ENCODE measurements at places on chromosomes 16 and 17. TPM values are rescaled to one million over a fixed set of nuclear protein-coding genes. Genes with fewer than 3 reads are reported as not detected.

The ACSM3 gene
- 70.8 TPM for total RNA-seq

The ATXN2L gene
- 50.1 TPM for total RNA-seq

The WFDC1 gene
- 1.4 TPM for total RNA-seq

The ST6GALNAC2 gene
- 4.0 TPM for total RNA-seq

The SDR42E1 gene
- 4.1 TPM for total RNA-seq

The KATNB1 gene
- total RNA-seq = 8.7 TPM

The GALR2 gene
- not detected for total RNA-seq

The CTRL gene
- total RNA-seq = 0.73 TPM

The KPNA2 gene
- total RNA-seq = 9.6 TPM

The MEFV gene
- 0.88 TPM for total RNA-seq

The ABCC12 gene
- 0.08 TPM for total RNA-seq

The SEPTIN1 gene
- total RNA-seq = 1.4 TPM

The FSCN2 gene
- total RNA-seq = 0.18 TPM

The LDHD gene
- total RNA-seq = 113 TPM

The CFAP52 gene
- not detected for total RNA-seq
